Activated CD4-positive, alpha-beta memory T cell treated with anti-CD3 and anti-CD28 coated beads, Interleukin-2, amount 10 ng/mL, durations not matched to agents 7 days and 5 days (primary cell): ENCODE measurements at places on chromosomes 6 and 20. TPM values are rescaled to one million over a fixed set of nuclear protein-coding genes. Genes with fewer than 3 reads are reported as not detected.

The CST3 gene
- 0.76 TPM for total RNA-seq

The PAX1 gene
- total RNA-seq: not detected

The TPD52L2 gene
- 48.7 TPM for total RNA-seq

The ERVFRD-1 gene
- not detected for total RNA-seq
